NCI-H2029 treated with DMSO at 0.1 percent for 48 hours (cell line): ENCODE measurements at places on chromosomes 5 and 9.

- no peak for DNase-seq
These were observed 12.2 kb downstream of the IRF1 start for GRCh38 chr5:132478366-132478871.

GRCh38 chr5:173907686-173908371 is 19.7 kb downstream of the CPEB4 start:
- DNase-seq: no peak

GRCh38 chr5:32869216-32869615 is 158.1 kb downstream of the NPR3 start:
- DNase-seq: no peak

GRCh38 chr5:100609594-100609993 is 74.4 kb downstream of the FAM174A start:
- DNase-seq: no peak

GRCh38 chr5:11853796-11854195 is 50.5 kb downstream of the CTNND2 start:
- DNase-seq: no peak

DNA sequence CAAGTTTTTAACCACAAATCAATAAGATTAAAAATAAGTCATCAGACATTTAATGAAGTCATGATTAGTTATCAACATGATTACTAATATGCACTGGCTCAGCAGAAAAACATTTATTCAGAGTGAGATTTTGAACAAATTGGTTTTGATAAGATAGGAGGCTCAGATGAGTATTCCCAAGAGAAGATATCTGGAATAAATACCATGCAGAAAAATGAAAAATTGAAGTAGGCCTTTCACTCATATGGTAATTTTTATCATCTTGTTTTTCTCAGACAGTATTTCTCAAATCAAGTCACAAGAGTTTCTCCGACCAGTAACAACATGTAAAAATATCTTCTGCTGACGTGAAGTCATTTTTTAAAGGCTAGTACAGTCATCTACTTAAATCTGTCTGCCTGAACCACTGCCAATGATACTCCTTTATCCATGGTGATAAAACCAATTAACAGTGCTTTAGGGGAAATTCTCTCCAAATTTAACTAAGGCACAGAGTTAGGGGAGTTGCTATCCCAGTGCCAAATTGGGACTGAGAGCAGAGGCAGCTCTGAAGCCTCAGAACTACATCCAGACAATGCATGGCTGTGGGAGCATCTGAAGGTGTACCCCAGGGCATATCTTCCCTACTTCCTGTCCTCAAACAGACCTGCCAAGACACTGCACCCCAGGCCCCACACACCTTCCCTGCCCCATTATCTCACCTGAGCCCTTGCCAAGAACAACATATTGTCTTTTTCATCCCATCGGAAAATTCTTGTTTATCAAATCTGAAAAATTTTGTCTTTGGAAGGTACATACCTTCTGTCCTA is 105.5 kb upstream of the TSLP start:
- no peak for DNase-seq
